Activated T-helper 1 cell treated with anti-CD3 and anti-CD28 coated beads, Interleukin-2, amount 50 U/mL, for 16 hours (primary cell): ENCODE measurements at places on chromosomes 6 and 20.
A peak's percentile ranks its signal among the peaks of the same experiment; 100 is the strongest.

GRCh38 chr6:117955684-117956256 lies 48.7 kb downstream of the SLC35F1 start:
- no peak for DNase-seq

GRCh38 chr6:105759946-105760345 lies 326.2 kb upstream of the PRDM1 start:
- no peak for DNase-seq

- DNase-seq = no peak
Observed at GRCh38 chr6:148925701-148926100, 178.9 kb downstream of the UST start.

DNA sequence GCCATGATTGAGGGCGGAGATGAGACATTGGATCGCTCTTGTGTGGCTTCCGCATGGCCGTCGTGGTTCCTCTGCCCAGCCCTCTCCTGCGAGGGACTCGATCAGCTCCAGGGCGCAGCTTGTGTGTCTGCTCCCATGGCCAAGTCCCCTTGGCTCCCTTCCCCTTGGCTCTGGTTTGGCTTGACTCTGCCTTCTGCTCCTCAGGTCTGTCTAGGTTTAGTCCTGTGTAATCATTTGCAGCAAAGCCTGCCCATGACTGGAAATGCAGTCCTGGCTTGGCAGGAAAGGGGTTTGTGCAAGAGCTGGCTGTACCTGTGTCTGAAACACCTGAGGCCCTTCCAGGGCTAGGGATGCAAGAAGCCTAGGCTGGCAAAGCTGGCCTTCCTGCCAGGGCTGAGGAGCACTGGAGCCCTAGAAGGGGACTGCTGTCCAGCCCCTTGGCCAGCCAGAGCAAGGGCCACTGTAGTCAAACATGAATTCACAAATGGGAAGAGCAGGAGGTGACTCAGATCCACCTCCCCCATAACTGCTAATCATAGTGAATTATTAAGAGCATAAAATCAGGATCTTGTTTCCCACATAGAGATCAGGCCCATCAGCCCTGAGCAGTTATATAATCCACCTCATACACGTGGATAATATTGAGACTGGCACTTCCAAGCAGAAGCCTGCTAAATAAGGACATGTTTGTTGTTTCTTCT lies 196.8 kb downstream of the FARS2 start:
- no peak for DNase-seq

- no peak for DNase-seq
Observed at GRCh38 chr6:44273617-44274016, 3.4 kb downstream of the TMEM151B start.

- DNase-seq = no peak
Observed at GRCh38 chr6:36691011-36691410, 6.6 kb upstream of the RAB44 start.

DNA sequence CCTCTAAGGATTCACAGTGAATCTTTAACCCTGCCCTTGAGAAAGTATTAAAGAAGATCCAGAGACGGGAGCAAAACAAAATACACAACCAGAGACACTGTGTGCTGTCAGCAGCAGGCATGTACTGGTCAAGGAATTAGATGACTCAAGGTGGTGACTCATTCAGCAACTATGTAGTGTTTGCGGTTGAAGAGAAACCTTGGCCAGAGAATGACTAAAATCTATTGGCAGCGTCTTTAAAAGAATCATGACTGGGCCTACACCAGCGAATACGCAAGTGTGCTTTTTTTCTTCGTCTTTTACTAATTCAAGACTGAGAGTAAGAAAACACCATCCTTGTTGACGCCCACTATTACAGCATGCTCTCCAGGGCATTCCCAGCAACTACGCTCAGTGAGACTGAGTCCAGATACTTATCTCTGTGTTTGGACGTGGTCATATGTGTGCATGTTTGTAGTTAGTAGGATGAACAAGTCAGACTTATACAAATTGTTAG lies 72.4 kb upstream of the BACH2 start:
- DNase-seq = no peak

DNA sequence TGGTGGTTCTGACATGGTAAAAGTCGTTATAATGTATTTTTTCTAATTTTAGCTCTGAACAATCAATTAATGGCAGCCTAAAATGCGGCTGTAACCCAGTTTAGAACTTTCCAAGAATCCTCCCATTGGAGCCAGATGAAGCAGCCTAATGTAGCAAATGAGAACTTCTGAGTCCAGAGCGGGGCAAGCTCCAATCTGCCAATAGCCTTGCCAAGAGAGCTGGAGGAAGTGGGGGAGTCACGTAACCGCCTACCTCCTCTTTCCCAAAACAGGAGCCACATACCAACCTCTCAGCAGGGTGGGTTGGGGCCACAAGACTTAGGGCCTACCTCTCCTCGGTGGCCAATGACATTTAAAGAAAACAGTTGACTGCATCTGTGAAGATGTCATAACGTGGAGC lies 230.6 kb downstream of the SOD2 start:
- no peak for DNase-seq

DNA sequence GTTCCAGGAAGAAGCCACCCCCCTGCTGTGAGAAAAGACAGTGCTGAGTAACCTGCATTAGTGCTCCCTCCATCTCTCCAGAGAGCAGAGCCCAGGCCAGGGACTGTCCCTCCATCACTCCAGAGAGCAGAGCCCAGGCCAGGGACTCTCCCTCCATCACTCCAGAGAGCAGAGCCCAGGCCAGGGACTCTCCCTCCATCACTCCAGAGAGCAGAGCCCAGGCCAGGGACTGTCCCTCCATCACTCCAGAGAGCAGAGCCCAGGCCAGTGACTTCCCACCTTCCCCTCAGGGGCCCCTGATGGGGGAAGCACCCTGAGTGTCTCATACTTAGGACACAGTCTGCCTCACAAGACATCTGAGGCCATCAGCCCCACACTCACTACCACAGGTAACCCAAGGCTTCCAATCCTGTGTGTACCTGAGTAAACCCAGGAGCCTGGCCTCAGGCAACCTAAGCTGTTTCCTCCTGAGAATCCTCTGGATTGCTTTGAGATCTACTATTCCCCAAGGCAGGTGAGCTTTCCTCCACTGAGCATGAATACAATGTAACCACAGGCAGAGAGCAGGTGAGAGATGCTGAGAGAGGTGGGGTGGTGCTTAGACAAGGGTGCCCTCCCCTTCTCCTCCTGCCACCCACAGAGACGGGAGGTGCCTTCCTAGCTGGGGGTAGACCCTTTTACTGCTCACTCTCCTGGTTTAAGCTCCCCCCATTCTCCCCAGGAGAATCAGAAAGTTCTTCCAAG lies 4.9 kb downstream of the TBXT start:
- no peak for DNase-seq

- peak; percentile 70 for DNase-seq
Observed at GRCh38 chr20:4814696-4815252, 93.1 kb downstream of the PRND start.

GRCh38 chr6:155163601-155164000 lies 100.2 kb upstream of the CLDN20 start:
- DNase-seq = no peak

DNA sequence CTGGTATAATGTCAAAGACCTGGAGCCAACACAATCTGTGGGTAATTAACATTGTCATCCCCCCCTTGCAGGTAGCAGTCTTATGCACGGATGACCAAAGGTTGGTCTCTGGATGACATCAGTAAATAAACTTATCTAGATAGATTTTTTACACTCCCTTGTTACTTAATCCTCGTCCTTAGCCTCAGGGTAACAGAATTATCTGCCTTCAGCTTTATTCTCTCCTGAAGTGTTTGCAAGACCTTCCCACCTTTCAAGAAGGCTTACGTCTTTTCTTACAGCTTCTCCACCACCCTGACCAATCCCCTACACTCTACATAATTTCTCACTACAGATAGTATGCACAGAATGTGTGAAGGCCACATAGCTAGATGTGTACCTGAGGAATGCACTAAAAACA lies 434.8 kb upstream of the HTR1E start:
- DNase-seq = no peak

- no peak for DNase-seq
Observed at GRCh38 chr20:20447196-20447595, 79.3 kb downstream of the INSM1 start.

- no peak for DNase-seq
Observed at GRCh38 chr20:63215101-63216040, 560 bp downstream of the YTHDF1 start.

GRCh38 chr20:24605937-24606455 lies 136.6 kb downstream of the SYNDIG1 start:
- no peak for DNase-seq

DNA sequence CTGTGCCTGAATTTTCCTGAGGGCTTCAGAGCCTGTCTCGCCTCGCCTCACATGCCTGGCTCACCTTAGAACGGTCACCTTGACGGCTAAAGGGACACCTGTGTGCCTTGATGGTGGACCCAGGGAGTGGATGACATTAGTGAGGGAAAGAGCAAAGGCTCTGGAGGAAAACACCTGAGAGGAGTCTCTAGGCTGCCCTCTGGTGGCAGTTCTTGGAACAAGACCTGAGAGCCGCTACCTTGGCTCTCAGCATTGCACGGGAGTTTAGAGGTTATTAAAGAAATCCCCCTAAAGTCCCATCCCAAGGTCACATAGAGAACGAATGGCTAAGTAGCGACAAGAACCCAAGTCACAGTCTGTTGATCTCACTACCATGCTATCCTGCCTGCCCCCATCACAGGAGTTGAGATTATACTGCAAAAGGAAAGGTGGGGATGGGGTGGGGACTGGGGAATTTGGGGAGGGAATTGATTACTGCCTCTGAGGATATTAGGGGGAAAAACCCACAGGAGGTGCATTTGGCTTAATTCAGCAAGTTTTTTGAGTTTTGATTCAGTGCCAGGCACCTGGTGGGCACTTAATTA lies 7.9 kb upstream of the CDSN start:
- peak; percentile 56 for DNase-seq

DNA sequence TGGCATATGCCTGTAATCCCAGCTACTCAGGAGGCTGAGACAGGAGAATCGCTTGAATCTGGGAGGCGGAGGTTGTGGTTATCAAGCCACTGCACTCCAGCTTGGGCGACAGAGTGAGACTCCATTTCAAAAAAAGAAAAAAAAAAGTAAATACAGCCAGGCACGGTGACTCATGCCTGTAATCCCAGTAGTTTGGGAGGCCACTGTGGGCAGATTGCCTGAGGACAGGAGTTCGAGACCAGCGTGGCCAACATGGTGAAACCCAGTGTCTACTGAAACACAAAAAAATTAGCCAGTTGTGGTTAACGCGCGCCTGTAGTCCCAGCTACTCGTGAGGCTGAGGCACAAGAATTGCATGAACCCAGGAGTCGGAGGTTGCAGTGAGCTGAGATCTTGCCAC lies 1.5 kb upstream of the NINL start:
- DNase-seq = no peak

DNA sequence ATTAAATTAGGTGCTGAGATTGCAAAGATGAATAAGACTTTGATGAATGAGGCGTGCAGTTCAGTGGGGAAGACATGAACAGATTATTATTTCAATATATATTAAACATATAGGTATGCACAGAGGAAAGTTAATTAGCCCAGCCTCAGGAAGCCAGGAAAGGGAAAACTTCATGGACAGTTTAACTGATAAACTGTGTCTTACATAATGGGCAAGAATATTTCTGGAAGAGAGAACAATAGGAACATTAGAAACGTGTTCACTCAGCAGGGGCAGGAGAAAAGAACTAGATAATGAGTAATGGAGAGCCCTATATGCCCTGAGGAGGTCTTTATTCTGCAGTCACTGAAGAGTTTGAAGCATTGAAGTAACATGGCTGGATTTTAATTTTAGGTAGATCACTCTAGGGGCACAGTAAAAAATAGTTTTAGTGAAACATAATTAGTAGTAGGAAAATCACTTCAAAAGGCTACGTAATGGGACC lies 23.6 kb downstream of the CEP57L1 start:
- no peak for DNase-seq

DNA sequence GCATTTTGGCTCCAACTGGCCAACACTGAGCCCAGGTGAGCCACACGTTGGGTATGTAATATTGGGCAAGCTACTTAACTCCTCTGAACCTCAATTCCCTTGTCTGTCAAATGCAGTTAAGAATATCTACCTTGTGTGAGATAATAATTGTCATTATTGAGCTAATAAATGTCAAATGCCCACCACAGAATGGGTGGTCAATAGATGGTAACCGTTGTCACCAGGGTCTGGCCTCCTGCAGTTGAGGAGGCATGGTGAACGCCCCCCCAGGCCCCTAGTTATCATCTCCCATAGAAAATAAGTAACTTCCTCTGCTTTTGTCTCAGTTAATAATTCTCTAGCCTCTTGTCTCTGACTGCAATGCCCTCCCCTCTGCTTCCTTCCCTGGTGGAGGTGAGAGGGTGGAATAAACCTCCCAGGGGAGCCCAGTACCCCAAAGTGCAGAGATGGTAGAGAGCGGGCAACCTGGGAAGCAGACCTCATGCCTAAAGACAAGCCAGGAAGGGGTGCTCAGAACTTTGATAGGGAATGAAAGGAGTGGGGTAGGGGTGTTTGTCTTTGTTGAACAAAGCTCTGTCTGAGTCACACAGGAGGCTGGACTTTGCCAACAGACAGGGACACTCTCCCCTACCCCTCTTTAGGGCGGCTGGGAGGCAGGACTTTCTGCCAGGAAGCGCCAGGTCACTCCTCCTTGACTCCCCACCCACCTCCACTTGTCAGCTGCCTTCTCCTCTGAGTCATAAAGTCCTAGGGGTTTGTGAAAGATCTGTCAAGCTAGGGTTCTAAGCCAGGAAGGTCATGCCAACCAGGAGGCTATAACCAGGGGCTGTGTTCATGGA lies 1.3 kb upstream of the UNC5CL start:
- DNase-seq = no peak

DNA sequence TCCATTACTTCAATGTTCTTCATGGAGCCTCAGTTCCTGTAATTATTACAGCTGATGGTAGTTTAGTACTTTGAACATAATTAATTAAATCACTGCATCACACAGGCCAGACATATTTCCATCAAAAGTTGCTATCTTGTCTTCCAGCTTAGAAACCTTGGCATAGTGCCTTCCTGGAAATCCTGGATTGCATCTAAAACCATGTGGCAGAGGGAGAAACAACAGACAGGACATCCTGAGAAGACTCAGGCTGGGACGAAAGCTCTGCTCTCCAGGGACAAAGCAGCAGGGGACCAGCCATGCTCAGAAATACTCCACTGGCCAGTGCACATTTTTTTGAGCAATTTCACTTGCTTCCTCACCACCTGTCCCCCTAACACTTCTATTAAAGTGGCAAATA lies 55.3 kb downstream of the TBX18 start:
- no peak for DNase-seq

GRCh38 chr6:81614292-81614691 lies 138.2 kb downstream of the TENT5A start:
- DNase-seq = no peak

GRCh38 chr6:13702809-13703302 lies 8.8 kb downstream of the RANBP9 start:
- DNase-seq = no peak

GRCh38 chr20:59778615-59779200 lies 154.7 kb downstream of the SYCP2 start:
- DNase-seq = no peak

- DNase-seq = no peak
Observed at GRCh38 chr6:65170273-65170672, 536.8 kb downstream of the EYS start.
